Cardiac muscle cell (in vitro differentiated cells and primary cell): ENCODE measurements at places on chromosomes 5 and 9. TPM values are rescaled to one million over a fixed set of nuclear protein-coding genes. Genes with fewer than 3 reads are reported as not detected.

PTGER4 gene
- 0.42 and 0.99 TPM in 2 replicates for total RNA-seq

SLC6A7 gene
- not detected in 2 replicates for total RNA-seq

C5orf58 gene
- not detected in 2 replicates for total RNA-seq

RAB3C gene
- total RNA-seq, result 0.69 and 1.8 TPM in 2 replicates

PCDHGA3 gene
- total RNA-seq, result 1.5 and 3.2 TPM in 2 replicates

CAMK4 gene
- total RNA-seq, result 0.99 and 2.1 TPM in 2 replicates

BARX1 gene
- total RNA-seq, result 0.24 TPM in 1 of 2 replicates, not detected in the other

C5orf46 gene
- not detected in 2 replicates for total RNA-seq

DNA sequence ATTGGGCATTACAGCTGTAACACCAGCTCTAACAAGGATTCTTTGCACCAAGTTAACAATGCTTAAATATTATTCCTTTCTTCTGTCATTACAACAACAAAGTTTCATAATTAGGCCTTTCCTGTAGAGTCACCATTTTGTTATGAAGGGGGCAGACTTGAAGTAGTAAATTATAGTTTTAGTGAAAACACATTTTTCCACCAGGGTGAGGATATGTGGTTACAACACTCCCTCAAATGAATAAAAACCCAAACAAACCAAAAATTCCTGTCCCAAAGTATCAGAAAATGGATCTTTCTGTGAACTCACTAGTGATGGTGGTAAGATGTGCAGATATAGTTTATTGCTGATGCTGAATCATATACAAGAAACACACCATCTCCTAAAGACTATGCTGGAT lies 250.5 kb upstream of the TUT7 start:
- peaks cover 18% of the 10 kb centered on the region for H3K4me1 ChIP-seq
- no peak for DNase-seq
- no peaks in the 10 kb centered on the region for H3K36me3 ChIP-seq
- H3K4me3 ChIP-seq, result no peak overlapping the region
- no peaks in the 10 kb centered on the region for H3K27me3 ChIP-seq

- H3K27me3 ChIP-seq, result no peaks in the 10 kb centered on the region
- H3K36me3 ChIP-seq, result no peaks in the 10 kb centered on the region
- H3K4me3 ChIP-seq, result no peak overlapping the region
Measured at GRCh38 chr5:160266752-160267345, 37.5 kb downstream of the FABP6 start.

GRCh38 chr5:143524338-143524945 lies 121.0 kb upstream of the NR3C1 start:
- no peak overlapping the region for H3K4me3 ChIP-seq
- no peaks in the 10 kb centered on the region for H3K27me3 ChIP-seq
- H3K27ac ChIP-seq, result no peak overlapping the region
- DNase-seq, result no peak
- no peaks in the 10 kb centered on the region for H3K4me1 ChIP-seq

DNA sequence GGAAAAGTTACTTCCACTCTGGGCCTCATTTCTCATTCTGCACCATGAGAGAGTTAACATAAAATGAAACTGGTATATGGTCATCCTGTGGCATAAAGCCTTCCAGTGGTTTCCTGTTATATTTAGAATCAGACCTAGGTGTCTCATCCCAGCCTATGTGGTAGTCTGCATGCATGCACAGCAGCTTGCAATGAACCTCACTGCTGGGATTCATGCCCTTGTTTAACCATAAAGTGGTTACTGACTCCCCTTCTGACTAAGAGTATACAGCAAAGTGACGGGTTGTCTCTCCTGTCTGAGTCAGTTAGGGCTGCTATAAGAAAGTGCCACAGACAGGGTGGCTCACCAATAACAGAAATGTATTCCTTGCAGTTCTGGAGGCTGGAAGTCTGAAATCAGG lies 14.7 kb upstream of the TDRD7 start:
- H3K27ac ChIP-seq, result no peak overlapping the region
- H3K36me3 ChIP-seq, result no peaks in the 10 kb centered on the region
- no peaks in the 10 kb centered on the region for H3K4me1 ChIP-seq
- no peak for DNase-seq
- no peak overlapping the region for H3K4me3 ChIP-seq
- no peaks in the 10 kb centered on the region for H3K27me3 ChIP-seq

- no peaks in the 10 kb centered on the region for H3K27me3 ChIP-seq
- peaks cover 29% of the 10 kb centered on the region for H3K36me3 ChIP-seq
- DNase-seq, result no peak
- no peaks in the 10 kb centered on the region for H3K4me1 ChIP-seq
- H3K4me3 ChIP-seq, result no peak overlapping the region
Measured at GRCh38 chr5:80668016-80668969, 13.5 kb upstream of the DHFR start.

GRCh38 chr9:133830310-133830709 lies 92.2 kb upstream of the SARDH start:
- no peak overlapping the region for H3K27ac ChIP-seq
- H3K4me1 ChIP-seq, result peaks cover 7% of the 10 kb centered on the region
- no peak overlapping the region for H3K4me3 ChIP-seq
- no peaks in the 10 kb centered on the region for H3K36me3 ChIP-seq
- no peak for DNase-seq

DNA sequence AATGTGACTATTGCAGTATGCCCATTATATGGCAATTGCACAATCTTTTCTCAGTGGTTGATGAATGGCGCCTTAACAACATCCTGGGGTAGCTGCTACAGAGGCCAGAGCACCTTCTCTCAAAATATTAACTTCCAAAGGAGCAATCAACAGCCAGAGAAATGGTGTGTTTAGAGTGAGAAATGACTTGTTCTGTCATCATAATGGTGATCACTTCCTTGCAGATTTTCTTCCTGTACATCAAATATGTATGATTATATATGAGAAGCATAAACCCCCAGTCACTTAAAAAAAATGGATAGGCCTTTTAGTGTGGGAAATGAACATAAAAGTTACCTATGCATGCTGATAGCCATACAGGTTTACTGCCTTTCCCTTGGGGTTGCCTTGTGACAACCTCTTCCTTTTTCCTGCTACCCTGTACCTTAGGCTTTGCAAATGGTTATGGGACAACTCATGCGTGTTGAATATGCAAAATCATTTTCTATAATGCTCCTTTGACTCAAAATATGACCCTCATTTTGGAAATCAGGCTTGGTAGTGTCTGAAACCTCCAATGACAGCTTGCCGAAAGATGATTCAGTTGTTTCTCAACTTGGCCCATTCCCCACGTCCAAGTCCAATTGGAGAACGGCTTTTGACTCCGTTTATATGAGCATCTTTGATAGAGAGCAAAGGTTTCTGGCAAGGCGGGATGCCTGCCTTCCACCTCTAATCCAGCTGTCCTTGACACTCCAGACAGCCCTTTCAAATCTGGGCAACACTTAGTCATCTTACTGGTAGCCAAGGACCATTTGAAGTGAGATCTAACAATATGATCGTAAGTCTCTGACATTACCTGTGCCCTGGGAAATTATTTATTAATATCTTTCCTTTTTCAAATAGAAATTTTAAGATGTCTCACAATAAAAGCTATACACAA lies 69.3 kb downstream of the SLC1A1 start:
- DNase-seq, result no peak
- H3K27ac ChIP-seq, result no peak overlapping the region
- H3K4me3 ChIP-seq, result no peak overlapping the region
- H3K27me3 ChIP-seq, result no peaks in the 10 kb centered on the region

GRCh38 chr5:2352101-2352861 lies 399.2 kb downstream of the IRX2 start:
- H3K36me3 ChIP-seq, result no peaks in the 10 kb centered on the region
- H3K27me3 ChIP-seq, result no peaks in the 10 kb centered on the region
- no peak for DNase-seq
- H3K27ac ChIP-seq, result no peak overlapping the region
- H3K4me3 ChIP-seq, result no peak overlapping the region

DNA sequence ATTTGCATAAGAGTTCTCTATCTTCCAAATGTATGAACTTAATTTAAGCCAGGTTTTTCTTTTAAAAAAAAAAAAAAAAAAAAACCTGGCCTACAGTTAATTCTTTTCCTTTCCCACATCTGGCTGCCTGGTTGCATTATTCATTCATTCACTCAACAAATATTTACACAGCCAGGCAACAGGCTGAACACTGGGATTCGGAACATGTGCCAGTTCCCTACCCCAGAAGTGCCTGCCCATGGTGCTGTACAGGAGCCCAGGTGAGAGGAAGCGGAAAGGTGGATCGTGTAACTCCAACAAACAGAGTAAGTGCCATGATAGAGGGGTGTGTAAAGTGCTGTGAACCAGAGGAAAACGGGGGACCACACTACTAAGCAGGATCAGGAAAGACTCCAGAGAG lies 93.6 kb downstream of the CDK5RAP2 start:
- H3K36me3 ChIP-seq, result peaks cover 3% of the 10 kb centered on the region
- H3K4me1 ChIP-seq, result no peaks in the 10 kb centered on the region
- H3K27ac ChIP-seq, result no peak overlapping the region
- H3K27me3 ChIP-seq, result no peaks in the 10 kb centered on the region
- H3K4me3 ChIP-seq, result no peak overlapping the region
- DNase-seq, result no peak

- no peaks in the 10 kb centered on the region for H3K4me1 ChIP-seq
- DNase-seq, result no peak
- H3K27me3 ChIP-seq, result no peaks in the 10 kb centered on the region
- H3K4me3 ChIP-seq, result no peak overlapping the region
- no peak overlapping the region for H3K27ac ChIP-seq
Measured at GRCh38 chr5:102529031-102529430, 30.2 kb upstream of the SLCO6A1 start.

DNA sequence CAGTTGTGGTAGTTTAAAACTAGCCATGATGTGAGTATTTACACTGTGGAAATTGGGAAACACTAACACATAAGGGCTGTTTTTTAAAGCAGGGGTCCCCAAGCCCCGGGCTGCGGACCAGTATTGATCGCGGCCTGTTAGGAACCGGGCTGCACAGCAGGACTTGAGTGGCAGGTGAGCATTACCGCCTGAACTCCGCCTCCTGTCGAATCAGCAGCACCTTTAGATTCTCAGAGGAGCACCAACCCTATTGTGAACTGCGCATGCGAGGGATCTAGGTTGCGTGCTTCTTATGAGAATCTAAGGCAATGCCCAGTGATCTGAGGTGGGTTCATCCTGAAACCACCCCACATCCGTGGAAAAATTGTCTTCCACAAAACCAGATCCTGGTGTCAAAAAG lies 127.8 kb downstream of the PCSK5 start:
- DNase-seq, result no peak
- no peaks in the 10 kb centered on the region for H3K36me3 ChIP-seq
- H3K27me3 ChIP-seq, result no peaks in the 10 kb centered on the region
- no peak overlapping the region for H3K4me3 ChIP-seq
- H3K4me1 ChIP-seq, result no peaks in the 10 kb centered on the region
- H3K27ac ChIP-seq, result no peak overlapping the region

DNA sequence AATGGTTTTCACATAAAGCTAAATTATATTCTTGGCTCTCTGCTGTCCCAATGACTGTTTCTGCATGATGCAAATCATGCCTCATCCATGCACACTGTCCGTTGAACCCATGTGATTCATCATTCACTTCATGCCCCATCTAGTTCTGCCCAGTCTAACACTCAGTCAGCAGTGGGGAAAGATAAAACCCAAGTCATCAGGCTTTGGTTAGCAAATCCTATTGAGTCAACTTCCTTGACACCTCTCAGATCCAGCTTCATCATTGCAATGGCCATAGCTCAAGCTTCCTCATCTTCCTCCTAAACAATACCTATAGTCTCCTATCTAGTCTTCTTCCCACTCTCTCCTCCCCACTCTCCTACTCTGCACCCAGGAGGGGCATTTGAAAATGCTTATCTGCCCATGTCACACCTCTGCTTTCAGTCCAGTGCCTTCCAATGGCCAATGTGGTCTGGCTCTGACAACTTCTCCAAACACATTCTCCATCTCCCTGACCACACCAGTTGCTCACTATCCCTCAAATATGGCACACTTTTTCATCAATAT lies 266.0 kb upstream of the TRIM32 start:
- DNase-seq, result peak; percentile 41
- no peaks in the 10 kb centered on the region for H3K27me3 ChIP-seq
- no peaks in the 10 kb centered on the region for H3K36me3 ChIP-seq

- H3K27me3 ChIP-seq, result no peaks in the 10 kb centered on the region
- no peak overlapping the region for H3K4me3 ChIP-seq
- no peaks in the 10 kb centered on the region for H3K36me3 ChIP-seq
- H3K27ac ChIP-seq, result no peak overlapping the region
Measured at GRCh38 chr9:113951032-113951372, 74.9 kb downstream of the ZNF618 start.

- no peak overlapping the region for H3K4me3 ChIP-seq
- no peaks in the 10 kb centered on the region for H3K27me3 ChIP-seq
- peak overlapping the region; percentile 4 for H3K27ac ChIP-seq
- peak; percentile 82 for DNase-seq
Measured at GRCh38 chr9:112819635-112820496, 69.3 kb downstream of the SNX30 start.

GRCh38 chr9:37262410-37262809 lies 142.0 kb downstream of the ZCCHC7 start:
- no peak overlapping the region for H3K4me3 ChIP-seq
- no peaks in the 10 kb centered on the region for H3K36me3 ChIP-seq

DNA sequence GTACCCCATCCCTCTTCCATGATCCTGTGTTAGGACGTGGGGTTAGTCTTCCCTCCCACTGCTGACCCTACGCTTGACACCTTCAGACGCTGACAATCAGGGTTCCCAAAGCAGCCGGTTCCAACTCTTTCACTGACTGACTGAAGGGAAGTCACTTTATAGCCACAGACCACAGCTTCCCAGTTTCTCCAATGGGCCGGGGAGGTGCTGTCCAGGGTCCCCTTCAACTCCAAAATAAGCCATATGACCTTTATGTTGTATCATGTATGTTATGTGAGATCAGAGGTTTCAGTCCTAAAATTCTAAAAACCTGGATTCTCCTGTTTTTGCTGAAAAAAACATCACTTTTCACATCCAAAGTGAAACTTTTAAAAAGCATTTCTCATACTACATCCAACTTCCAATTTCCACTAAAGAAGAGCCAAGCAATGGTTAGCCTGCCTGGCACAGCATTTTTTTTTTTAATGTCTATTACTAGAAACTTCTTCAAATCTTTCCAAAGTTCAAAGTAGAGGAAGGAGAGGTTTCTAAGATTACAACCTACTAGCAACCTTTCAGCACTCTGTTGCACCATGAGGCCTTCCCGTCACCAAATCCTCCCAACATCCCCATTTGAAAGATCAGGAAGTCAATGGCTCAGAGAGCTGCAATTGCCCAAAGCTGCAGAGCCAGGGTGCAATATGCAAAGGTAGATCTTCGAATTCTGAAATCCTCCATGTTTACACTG lies 5.2 kb downstream of the EPB41L4B start:
- no peak for DNase-seq
- peaks cover 35% of the 10 kb centered on the region for H3K27me3 ChIP-seq
- no peaks in the 10 kb centered on the region for H3K36me3 ChIP-seq
- H3K27ac ChIP-seq, result no peak overlapping the region
- no peak overlapping the region for H3K4me3 ChIP-seq
